ENCODE measurements at places on chromosomes 6 and 20.

- no peak for DNase-seq
These were observed 14.1 kb upstream of the KCNG1 start for GRCh38 chr20:51036827-51037531.

DNA sequence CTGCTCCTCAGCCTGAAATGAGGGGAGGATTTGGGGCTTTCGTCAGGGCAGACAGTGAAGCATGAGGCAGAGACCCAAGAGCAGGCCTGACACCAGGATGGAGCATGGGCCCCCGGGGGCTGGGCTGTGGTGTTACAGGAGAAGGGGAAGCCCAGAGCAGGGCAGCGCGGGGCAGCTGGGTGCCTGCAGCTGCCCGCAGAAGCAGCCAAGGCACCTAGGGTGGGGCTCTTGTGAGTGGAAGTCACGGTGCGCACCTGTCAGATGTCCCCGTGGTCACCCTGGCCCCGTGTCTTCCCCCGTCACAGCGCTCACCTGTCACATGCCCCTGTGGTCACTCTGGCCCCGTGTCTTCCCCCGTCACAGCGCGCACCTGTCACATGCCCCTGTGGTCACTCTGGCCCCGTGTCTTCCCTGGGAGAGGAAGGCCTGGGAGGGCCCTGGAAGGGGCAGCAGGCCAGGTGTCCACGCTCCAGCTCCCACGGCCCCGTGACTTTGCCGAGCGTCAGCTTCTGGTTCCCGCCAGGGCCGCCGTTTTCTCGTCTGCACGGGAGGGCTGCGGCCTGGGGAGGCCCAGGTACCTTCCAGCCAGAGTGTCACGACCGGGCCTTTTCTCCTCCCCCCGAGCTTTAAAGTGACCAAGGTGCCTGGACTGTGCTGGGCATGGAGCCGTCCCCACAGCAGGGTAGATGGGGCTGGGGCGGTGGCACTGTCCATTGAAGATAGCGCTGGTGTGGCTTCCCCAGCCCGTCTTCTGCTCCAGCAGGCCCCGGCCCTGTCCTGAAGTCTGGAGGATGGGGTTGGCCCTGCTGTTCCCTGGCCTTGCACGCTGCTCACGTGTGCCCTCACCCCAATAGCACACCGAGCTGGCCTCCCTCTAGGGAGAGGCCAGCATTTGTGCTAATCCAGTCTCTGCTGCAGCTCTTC lies 9.4 kb downstream of the ARFGAP1 start:
- DNase-seq = no peak

GRCh38 chr20:13105864-13106457 lies 97.2 kb downstream of the SPTLC3 start:
- DNase-seq = no peak

- peak; percentile 9 for DNase-seq
These were observed 84.2 kb upstream of the FBXL4 start for GRCh38 chr6:99031957-99032356.

- DNase-seq = no peak
These were observed 825.3 kb upstream of the GJE1 start for GRCh38 chr6:141307309-141307998.

DNA sequence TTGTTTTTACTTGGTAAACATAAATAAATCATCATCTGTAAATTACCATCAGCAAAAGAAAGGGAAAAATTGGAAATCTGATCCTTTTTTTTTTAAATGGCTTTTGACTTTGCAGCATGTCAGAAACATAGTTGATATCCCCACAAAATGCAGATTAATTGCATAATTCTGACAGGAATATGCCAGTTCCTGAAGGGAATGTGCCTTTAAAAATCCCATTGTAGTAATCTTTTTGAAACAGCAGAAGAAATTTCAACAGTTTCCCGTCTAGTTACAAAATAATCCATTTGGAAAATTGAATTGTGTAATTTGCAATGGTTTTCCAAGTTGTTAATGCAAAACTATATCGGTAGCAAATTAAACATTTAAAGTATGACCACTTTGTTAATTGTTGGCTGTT lies 95.2 kb downstream of the DOK5 start:
- no peak for DNase-seq

- DNase-seq = no peak
These were observed 61.4 kb upstream of the ASIP start for GRCh38 chr20:34179637-34180360.

DNA sequence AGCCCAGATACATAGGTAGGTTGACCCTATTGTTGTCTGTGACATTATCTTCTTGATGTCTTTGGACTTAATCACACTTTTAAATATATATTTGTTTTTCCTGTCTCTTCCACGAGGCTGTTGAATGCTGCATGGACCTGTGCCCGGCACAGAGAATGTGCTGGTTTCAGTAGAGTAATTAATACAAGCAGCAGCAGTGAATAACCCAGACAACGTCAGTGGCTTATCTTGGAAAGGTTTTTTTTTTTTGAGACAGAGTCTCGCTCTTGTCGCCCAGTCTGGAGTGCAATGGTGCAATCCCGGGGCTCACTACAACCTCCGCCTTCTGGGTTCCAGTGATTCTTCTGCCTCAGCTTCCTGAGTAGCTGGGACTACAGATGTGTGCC lies 108.2 kb downstream of the CDH26 start:
- DNase-seq = no peak

DNA sequence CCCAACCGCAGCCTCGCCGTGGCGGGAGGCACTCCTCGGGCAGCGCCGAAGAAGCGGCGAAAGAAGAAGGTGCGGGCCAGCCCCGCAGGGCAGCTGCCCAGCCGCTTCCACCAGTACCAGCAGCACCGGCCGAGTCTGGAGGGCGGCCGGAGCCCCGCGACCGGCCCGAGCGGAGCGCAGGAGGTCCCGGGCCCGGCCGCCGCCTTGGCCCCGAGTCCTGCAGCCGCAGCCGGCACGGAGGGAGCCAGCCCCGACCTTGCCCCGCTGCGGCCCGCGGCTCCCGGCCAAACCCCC lies 525 bp downstream of the PNRC1 start:
- DNase-seq = no peak

GRCh38 chr20:34199183-34199582 lies 42.0 kb upstream of the ASIP start:
- DNase-seq = no peak

GRCh38 chr20:21714297-21715192 lies 9.1 kb downstream of the PAX1 start:
- DNase-seq = no peak

DNA sequence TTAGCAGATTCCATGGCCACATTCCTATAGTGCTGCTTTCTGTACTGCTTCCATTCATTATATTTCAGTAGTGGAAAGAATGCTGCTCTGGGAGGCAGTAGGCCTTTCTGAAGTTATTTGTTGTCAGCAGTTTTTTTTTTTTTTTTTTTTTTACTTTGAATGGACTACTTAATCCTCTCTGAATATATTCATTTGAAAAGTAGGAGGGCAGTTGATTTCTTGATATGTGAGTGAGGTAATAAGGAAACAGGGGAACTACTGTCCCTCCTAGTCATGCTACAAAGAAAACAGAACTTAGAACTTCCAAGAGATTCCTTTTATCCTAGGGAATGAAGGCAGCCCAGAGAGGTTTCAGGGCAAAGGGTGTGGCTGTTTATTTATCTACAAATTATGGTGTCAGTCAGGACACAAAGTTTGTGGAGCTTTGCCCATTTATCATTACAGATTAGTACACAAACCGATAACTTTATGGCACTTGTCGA lies 155.9 kb downstream of the JARID2 start:
- DNase-seq = no peak

DNA sequence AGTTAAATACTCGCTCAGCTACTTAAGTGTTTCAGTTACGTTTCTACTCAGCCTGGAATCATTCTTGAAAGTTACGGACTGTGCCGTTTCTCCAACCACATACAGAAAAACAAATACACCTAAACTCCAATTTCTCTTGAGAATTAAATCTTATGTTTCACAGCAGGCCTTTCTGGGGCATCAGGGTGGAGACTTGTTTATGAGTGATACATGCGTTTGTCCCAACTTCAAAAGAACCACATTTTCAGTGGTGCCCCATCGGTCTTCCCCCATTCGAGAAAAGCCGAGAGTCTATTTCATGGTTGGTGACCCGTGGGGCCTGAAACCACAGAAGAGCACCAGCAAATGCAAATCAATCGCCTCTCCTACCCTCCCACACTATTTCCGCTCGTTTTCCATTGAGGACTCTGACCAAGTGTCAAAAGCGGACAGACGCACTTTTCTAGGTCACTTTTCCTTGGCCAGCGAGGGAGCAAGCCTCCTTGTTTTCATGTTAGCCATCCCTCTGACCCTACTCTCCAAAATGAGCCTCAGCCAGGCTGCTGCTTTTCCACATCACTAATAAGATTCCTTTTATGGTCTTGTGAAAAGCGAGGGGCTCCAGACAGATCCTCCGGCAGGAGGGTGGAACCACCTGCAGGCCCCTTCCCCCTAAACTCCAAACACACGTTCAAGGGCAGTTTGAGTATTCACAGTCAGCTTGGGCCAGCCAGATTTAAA lies 3.1 kb downstream of the JAG1 start:
- no peak for DNase-seq

DNA sequence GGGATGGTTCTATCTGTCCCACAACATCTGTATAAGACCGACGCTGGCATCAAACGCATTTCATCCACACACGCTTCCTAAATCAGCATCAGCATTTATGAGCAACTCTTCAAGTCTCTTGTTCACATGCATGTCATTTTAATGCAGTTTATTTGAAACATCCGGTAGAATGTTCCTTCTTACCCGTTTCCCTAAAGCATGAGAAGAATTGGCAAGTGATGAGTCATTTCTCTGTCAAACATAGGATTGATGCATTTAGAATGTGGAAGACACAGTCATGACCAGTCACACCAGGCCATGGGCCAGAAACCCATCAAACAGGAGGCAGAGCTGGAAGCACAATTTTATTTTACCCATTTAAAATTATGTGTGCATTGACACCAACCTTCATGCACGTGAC lies 122.8 kb downstream of the UST start:
- no peak for DNase-seq

DNA sequence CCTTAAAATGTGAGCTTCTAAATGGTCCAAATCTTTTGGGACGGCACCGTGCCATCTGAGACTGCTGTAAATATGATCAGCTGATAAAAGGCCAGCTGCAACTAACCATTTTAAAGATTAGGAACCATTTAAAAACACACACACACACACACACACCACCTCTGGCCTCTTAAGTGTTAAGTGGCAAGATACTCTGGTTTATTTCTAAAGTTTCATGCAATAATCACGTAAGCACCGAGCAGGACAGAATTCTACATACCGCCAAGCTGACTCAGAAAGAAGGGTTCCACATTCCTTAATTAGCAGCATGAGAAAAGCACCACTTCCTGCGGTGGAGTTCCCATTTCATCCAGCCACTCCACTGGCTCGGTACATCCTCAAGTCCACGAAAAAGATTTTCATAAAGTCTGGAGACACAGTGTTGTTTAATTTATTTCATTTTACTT lies 17.8 kb upstream of the ZNF217 start:
- no peak for DNase-seq

DNA sequence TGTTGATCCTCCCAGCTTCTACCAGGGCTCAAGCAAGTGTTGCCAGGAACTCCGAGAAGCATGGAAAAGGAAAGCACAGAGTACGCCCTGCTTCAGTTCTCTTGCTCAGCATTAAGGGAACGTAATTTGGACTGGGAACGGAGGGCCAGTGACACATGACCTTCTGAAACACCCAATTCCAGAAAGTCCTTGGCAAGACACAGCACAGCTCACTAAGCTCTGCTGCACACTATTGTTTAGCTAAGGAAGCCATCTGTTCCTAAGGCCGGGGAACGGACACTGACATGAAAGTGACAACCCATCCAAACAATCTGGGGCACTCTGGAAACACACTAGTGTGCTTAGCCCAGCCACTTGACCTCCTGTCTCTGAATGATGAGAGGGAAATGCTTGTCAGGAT lies 56.9 kb upstream of the NXT1 start:
- no peak for DNase-seq

GRCh38 chr20:52342913-52343312 lies 151.3 kb upstream of the ZFP64 start:
- DNase-seq = no peak

DNA sequence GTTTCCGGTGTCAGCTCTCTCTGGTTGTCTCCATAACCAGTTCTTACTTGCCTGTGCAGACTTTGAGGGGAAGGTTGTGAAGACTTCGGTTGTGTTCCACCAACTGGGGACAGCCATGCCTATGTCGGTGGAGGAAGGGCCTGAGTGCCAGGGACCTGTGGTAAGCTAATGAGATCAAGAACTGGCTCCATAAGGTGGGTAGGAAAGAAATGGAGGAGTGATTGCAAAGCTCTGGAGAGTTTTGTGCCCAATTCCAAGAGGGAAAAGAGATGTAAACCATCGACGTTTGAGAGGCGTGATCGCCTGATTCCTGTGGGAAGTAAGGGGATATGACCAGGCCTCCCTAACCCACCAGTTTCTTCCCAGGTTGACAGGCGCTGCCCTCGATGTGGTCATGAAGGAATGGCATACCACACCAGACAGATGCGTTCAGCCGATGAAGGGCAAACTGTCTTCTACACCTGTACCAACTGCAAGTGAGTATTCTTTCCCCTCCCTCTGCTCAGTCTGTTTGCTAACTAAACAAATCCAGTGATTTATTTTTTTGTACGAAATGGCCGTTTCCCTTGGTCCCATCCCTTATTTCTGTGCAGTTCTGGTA lies 893 bp downstream of the POLR1H start:
- DNase-seq = no peak

DNA sequence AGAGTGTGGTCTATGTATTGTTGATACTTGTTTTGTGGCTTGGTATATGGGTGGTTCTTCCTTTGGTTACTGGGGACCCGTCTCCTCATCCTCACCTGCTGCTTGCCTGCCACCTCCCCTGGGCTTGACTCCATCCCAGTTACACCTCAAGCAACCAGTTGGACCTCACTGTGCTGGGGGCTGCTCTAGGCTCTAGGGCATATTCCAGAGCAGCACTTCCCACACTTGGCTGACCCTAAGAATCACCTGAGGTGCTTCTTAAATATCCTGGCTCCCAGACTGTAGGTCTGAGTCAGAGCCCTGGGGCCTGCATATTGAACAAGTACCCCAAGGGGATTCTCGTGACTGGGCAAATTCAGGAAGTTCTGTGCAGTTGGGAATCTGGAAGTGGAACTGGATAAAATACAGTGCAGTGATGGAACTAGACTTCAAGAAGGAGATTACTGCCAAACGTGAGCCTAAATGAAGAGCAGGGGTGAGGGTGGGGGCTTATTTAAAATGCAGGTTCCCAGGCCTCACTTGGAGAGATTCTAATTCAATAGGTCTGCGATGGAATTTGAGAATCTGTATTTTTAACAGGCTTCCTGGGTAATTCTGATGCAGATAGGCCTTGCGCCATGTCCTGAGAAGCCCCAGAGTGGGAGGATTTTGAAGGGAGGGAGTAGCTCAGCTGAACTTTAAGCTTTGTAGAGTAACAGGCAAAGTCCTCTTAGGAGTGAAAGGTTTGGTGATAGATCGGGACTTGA lies 7.6 kb downstream of the SPATS1 start:
- DNase-seq = no peak
